ENCODE measurements at places on chromosomes 11 and 22.

DNA sequence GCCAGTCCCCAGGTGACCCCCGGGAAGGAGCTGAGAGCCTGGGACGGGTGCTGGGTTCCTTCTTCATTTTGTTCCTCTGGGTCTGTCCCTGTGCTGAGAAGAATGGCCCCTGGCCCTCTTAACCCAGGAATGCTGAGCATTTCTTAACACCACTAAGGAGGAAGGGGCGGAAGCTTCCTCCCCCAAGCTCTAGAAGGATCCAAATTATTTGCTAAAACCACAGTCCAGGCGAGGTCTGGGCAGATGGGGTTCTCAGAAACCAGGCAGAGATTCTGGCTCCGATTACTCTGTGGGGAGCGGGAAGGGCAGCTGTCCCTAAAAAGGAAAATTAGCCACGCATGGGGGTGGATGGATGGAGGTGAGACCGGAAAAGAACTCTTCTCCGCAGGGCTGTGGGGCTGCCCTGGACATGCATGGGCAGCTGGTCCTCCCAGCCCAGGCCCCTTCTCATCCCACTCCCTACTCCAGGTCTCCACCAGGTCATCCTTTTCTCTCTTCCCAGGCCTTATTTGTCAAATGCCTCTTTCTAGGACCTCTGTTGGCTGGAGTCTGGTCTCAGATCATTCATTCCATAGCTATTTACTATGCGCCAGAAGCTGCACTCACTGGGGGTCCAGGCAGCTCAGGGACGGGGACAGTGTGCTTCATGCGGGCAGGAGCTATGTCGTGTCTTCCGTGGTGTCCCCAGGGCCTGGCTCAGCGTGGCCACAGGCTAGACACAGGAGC, 45.0 kb upstream of the MYH9 start:
- no peaks in the 10 kb centered on the region for H3K36me3 ChIP-seq
- peak overlapping the region; percentile 36 for H3K27ac ChIP-seq
- no peak overlapping the region for H3K4me3 ChIP-seq
- no peaks in the 10 kb centered on the region for H3K27me3 ChIP-seq
- DNase-seq, result no peak
- H3K4me1 ChIP-seq, result peaks cover 36% of the 10 kb centered on the region

DNA sequence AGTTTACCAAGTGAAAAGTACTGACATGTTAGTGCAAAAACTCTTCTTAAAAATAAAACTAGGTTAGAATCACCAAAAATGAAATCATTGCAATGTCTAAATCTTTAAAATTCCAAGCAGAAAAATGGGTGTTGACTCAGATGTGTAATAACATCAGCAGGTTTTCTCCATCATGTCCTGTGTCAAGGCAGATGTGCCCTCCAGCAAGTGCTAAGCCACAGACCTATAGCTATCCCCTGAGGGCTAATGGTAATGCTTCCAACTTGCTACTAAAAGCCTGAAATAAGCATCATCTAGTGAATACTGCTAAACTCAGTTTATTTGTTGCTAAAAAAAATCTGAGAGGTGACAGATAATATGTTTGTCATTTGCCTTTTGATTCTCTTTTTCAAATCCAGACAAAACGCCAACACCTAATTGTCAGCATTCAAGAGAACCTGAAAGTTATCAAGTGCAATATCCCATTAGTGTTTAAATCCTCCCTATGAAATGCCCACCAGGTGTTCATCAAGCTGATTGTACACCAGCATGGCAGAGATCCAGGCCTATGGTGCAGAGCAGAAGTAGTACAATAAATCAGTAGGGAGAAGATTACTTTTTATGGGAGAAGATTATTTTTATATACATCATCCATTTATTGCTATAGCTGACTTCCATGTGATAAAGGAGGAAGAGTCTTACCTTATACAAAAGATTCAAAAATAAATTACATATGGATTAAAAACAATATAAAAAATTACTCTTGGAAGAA, 55.1 kb upstream of the SYT9 start:
- H3K4me1 ChIP-seq, result no peaks in the 10 kb centered on the region
- H3K36me3 ChIP-seq, result no peaks in the 10 kb centered on the region
- H3K27ac ChIP-seq, result no peak overlapping the region
- H3K27me3 ChIP-seq, result no peaks in the 10 kb centered on the region
- no peak for DNase-seq
- no peak overlapping the region for H3K4me3 ChIP-seq

DNA sequence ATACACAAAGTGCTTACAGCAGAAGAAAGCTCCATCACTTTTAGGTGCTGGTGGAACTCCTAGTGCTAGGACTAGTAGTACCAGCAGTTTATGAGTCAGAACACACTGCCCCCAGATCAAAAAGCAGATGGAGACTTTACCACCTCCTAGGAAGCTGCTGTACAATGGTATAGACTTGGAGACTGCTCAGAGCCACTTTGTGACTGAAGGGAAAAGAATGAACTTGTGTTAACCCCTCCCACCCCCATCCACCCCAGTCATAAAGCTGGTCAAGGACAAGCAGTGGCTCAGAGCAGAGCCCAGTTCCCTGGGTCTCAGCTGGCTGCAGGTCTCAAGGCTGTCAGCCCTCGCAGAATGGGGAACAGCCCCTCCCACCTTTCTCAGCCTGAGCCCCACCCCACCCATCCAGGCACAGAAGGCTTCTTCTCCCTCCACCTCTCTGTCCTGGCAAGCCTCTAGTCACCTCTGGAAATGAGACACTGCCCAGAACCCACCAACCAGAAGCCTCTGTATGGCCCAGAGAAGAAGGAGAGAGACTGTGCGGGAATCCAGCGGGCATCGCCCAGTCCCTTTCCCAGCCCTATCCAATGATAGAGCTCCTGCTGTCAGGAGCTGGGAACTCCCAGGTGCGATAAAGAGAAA, 23.8 kb downstream of the PACSIN2 start:
- DNase-seq, result no peak
- no peaks in the 10 kb centered on the region for H3K27me3 ChIP-seq
- H3K36me3 ChIP-seq, result no peaks in the 10 kb centered on the region
- peaks cover 48% of the 10 kb centered on the region for H3K4me1 ChIP-seq

DNA sequence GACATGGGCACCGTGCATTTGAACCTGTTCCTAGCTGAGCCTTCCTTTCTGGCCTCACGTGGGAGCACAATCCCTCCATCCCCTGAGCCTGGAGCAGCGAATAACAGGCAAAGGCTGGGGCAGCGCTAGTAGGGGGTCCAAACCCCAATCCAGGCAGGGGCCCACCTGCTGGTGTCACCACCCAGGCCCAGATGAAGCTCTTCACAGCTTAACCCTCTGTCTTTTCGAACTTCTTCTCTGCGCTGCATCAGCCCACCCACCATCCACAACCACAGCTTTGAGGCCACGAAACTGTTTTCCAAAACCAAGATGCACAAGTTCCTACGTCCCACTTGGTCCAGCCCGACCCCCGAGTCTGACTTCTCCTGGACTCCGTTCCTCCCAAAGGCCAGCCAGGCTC, 11.5 kb downstream of the KCNC1 start:
- peaks cover 6% of the 10 kb centered on the region for H3K27me3 ChIP-seq
- H3K36me3 ChIP-seq, result no peaks in the 10 kb centered on the region
- no peak overlapping the region for H3K4me3 ChIP-seq
- DNase-seq, result peak; percentile 40
- H3K27ac ChIP-seq, result no peak overlapping the region

GRCh38 chr11:74679513-74679865, 51.7 kb downstream of the CHRDL2 start:
- no peak overlapping the region for H3K4me3 ChIP-seq
- DNase-seq, result no peak
- peaks cover 8% of the 10 kb centered on the region for H3K4me1 ChIP-seq
- no peak overlapping the region for H3K27ac ChIP-seq
- no peaks in the 10 kb centered on the region for H3K36me3 ChIP-seq
- H3K27me3 ChIP-seq, result no peaks in the 10 kb centered on the region

DNA sequence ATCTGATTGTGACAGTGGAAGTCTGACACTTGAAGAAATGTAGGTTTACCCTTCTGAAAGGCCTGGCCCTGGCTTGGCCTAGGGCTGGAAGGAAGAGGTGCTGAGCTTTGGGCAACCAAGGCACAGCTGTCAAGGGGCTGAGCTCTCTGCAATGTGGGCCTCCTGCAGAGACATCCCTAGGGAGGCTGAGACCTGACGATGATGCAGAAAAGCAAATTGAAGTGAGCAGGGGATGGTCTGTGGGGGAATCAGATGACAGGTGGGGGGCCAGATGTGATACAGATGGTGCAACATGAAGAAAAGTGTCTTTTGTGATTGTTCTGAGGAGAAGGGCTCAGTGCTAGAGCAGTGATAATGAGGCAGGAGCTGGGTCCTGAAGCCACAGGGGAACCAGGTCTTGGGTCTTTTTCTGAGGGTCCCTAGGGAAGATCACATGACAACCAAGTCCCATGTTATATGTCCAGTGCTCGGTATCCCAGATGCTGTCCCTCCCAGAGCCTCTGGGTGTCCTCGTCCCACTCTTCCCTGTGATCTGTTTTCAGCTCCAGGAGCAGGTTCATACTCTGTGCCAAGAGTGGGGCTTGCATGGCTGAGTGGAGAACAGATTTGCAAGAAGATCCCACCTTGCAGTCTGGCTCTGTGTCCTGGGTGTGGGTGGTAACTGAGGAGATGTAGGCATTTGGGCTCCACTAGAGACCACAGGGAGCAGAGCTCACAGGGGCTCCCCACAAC, 79.9 kb upstream of the VPREB1 start:
- H3K4me3 ChIP-seq, result no peak overlapping the region
- no peak for DNase-seq
- no peak overlapping the region for H3K27ac ChIP-seq
- no peaks in the 10 kb centered on the region for H3K4me1 ChIP-seq

- no peak overlapping the region for H3K27ac ChIP-seq
- no peak for DNase-seq
- H3K36me3 ChIP-seq, result no peaks in the 10 kb centered on the region
- no peak overlapping the region for H3K4me3 ChIP-seq
- no peaks in the 10 kb centered on the region for H3K27me3 ChIP-seq
Measured at GRCh38 chr11:13680501-13681264, 12.2 kb downstream of the FAR1 start.

- H3K4me1 ChIP-seq, result no peaks in the 10 kb centered on the region
- no peaks in the 10 kb centered on the region for H3K36me3 ChIP-seq
- H3K27me3 ChIP-seq, result no peaks in the 10 kb centered on the region
- no peak overlapping the region for H3K4me3 ChIP-seq
Measured at GRCh38 chr22:44793506-44794172, 41.3 kb downstream of the ARHGAP8 start.

DNA sequence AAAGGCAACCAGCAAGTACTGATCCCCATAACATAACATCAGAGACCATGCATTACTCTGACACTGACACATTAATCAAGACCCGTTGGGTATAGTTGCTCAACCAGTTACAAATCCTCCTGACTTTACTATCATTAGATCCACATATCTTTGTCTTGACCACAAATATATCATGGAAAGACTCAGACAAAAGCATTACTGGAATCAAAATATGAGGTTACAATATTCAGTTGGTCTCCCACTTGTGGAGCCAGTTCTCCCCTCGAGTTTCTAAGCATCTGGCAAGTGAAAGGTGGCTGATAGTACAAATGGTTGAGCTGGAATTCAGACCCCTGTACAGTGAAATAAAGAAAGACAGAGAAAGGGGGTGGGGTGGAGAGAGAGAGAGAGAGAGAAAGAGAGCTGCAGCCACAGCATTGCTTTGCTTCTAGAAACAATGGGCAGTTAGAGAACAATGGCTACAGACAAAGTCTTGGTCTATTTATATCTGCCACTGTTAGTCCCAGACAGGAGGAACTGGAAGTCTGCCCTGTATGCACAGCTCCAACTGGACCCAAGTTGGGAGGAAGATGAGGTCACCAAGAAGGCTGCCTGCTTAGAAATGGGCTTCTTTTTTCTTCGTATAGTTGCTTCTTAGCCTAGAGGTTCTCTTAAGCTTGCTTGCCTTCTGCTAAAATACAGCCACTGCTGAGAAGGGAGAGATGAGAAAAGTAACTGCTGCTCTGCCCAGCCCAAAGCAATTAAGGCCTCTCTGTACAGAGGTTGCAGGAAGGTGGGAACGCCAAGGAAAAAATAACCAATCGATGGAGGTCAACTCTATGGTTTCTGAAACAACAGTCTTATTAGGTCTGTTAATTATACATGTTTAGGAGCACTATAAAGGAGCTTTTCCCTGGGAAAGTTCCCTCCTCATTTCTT, 85.5 kb downstream of the ETS1 start:
- DNase-seq, result no peak
- peaks cover 4% of the 10 kb centered on the region for H3K36me3 ChIP-seq

GRCh38 chr11:121095561-121095960, 5.5 kb upstream of the TECTA start:
- H3K4me1 ChIP-seq, result no peaks in the 10 kb centered on the region
- DNase-seq, result no peak
- H3K27me3 ChIP-seq, result no peaks in the 10 kb centered on the region
- H3K4me3 ChIP-seq, result no peak overlapping the region
- no peaks in the 10 kb centered on the region for H3K36me3 ChIP-seq
- H3K27ac ChIP-seq, result no peak overlapping the region

DNA sequence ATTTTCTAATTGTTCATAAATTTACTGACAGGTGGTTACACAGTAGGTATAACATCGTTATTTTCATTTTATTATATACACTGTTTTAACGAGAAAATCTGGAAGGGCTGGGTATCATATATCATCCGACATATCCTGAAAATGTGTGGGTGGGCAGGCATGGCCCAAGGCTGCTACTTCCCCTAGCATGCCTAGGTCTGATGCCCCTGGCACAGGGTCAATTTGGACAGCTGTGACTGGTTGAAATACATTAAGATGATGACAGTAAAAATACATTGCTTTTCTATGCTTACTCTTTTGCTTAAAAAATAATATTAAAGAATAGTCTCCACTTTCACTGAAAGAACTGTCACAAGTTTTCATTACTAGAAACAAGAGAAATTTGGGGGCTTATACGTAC, 908.8 kb downstream of the OPCML start:
- no peak overlapping the region for H3K27ac ChIP-seq
- no peaks in the 10 kb centered on the region for H3K27me3 ChIP-seq
- H3K4me1 ChIP-seq, result no peaks in the 10 kb centered on the region
- H3K4me3 ChIP-seq, result no peak overlapping the region

GRCh38 chr11:69501891-69502860, 20.7 kb downstream of the LINC01488 start:
- no peak overlapping the region for H3K27ac ChIP-seq
- H3K4me1 ChIP-seq, result peaks cover 5% of the 10 kb centered on the region
- peak; percentile 64 for DNase-seq
- H3K36me3 ChIP-seq, result no peaks in the 10 kb centered on the region
- H3K27me3 ChIP-seq, result no peaks in the 10 kb centered on the region

DNA sequence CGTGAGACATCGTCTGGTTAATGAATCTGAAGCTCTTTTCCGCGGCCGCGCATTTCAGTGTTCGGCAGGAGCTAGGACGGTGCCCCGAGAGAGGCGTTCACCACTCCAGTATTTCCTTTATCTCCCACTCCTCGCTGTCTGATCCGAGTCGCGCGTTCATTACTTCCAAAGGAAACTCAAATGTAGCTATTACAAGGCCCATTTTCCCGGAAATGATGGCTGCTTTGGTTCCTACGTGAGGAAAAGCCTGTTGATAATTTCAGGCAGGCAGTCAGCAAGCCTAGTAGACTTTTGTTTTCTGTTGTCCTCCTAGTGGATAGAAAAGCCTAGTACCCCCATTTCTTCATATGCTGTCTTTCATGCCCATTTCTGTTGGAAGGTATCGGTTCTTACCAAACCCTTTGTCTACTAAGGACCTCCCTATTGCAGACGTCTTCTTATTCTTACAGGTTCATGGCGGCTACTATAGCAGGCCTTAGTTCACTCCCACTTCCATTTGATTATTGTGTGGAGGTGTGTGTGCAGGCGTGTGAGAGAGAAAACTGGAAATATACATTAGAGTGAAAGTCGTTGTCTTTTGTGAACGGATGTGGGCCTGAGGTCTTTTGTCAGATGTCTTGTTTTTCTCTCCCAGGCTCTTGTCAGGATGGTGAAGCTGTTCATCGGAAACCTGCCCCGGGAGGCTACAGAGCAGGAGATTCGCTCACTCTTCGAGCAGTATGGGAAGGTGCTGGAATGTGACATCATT, 737 bp downstream of the RBM4 start:
- H3K27ac ChIP-seq, result peak overlapping the region; percentile 82
- H3K36me3 ChIP-seq, result peaks cover 45% of the 10 kb centered on the region
- H3K4me1 ChIP-seq, result peaks cover 51% of the 10 kb centered on the region
- no peaks in the 10 kb centered on the region for H3K27me3 ChIP-seq
- peak overlapping the region; percentile 78 for H3K4me3 ChIP-seq
- DNase-seq, result no peak

Data from upper lobe of right lung (tissue), 1 donor.